RPMI7951 (cell line): ENCODE measurements at places on chromosomes 2 and 18.

- peak; percentile 94 for DNase-seq
Observed at GRCh38 chr2:203782262-203782976, 76.0 kb downstream of the CD28 start.

- no peak for DNase-seq
Observed at GRCh38 chr2:25314514-25315315, 27.0 kb downstream of the DNMT3A start.

- DNase-seq, result no peak
Observed at GRCh38 chr2:235195921-235196320, 244.1 kb downstream of the SH3BP4 start.

GRCh38 chr18:41948544-41949110, 6.4 kb upstream of the PIK3C3 start:
- no peak for DNase-seq

DNA sequence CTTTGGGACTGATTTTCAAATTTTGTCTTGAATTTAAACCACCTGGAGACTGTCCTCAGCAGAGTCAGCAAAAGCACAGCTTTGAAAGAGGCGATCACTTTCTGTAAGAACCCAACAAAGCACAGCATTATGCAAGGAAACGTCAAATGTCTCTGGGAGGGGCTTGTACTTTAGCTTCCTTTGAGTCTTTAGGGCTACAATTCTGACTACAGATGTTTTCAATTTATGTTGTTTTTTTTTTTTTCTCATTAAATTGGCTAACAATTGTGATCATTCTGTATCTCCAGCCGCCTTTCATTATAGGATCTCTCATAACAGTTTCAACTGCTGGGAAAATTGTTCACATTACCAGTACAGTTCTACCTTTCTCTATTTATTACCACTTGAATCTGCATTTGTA, 48.3 kb downstream of the COL3A1 start:
- DNase-seq, result peak; percentile 72
